ENCODE measurements at places on chromosomes 1 and 21.

DNA sequence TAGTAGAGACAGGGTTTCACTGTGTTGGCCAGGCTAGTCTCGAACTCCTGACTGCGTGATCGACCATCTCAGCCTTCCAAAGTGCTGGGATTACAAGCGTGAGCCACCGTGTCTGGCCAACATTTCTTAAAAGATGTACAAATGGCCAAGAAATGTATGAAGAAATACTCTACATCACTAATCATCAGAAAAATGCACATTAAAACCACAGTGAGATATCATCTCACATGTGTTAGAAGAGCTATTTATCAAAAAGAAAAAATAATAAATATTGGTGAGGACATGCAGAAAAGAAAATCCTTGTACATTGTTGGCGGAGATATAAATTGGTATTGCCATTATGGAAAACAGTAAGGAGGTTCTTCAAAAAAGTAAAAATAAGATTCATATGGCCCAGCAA lies 33.6 kb upstream of the TNFSF18 start:
- no peak for DNase-seq

GRCh38 chr1:27031235-27032118 lies 18.8 kb upstream of the TENT5B start:
- peak; percentile 76 for DNase-seq

DNA sequence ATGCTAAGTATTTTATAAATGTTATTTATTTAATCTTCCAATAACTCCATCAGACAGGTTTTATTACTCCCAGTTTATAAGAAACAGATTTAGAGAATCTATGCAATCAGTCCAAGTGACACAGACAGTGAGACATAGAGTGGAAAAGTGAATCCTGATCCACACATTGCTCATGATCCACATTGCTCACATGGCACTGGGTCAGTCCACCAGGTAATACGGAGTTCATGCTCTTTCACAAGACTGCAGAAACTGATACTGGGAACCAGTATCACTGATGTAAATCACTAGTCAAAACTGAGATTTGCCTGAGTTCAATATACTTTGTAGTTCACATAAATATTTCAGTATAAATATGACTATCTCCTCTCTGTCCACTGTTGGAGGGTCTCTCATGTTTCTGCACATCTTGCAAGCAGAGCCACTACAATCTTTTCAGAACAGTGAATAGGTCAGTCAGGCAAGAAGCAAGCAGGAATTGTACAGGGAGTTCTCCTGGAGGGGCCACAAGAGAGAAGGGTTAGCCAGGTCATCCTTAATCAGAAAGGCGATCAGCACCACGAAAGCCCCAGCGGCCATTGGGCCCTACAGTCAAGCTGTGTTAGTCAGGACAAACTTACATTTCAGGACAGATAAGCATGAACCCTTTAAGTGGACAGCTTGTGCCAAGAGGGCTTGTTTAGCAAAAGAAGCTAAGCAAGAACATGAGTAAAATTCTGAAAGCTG lies 275.4 kb upstream of the NR5A2 start:
- no peak for DNase-seq

GRCh38 chr1:27596986-27597385 lies 7.0 kb downstream of the AHDC1 start:
- no peak for DNase-seq

DNA sequence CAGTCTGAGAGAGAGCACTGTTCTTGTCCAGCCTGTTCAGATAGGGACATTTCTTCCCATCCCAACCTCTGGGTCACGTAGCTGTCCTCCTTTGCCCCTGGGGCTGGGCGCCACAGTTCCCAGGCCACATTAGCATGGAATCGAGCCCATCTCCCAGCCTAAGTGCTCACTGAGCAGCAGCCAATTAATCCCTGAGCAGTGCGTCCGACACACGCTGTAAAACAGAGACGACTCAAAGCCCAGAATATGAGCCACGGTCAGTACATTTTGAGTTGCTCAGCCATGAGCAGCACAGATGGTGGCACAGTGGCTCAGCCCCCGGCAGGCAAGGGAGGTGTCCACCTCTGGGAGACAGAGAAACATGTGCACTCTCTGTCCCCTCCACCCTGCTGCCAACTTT lies 267.4 kb downstream of the NPHP4 start:
- no peak for DNase-seq

DNA sequence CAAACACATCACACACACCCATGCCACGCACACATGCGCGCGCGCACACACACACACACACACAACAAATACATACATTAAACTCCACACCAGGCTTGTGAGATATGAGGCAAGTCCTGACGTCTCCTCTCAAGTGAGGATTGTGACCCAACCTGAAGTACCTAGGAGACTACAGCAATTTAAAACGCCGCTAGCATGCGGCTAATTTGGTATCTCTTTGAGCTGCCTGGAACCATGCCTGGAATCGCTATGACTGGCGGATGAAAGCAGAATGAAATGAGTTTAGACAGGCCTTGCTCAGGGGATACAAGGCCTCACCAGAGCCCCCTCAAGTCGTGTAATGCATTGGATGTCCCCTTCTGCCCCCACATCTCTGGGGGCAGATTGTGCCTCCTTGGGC lies 1.6 kb upstream of the RAB7B start:
- DNase-seq: no peak

All from AG10803 (cell line).